ENCODE measurements at places on chromosomes 2 and 18.

DNA sequence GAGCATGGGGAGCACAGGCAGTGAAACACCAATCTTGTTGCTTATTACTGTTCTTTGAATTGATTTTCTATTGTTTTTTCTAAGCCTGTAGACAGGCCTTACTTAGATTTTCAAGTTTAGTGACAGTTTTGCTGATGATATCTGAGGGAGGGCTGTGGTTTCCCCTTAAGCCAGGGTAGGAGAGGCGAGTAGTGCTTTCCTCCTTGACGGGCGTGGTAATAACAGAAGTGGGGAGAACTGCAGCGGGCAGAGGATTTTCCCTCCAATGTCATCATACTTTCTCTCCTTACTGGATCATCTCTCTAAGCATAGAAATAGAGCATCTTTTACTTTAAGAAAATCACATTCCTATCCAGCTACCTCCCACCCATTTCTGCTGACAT, 314.4 kb downstream of the ALK start:
- no peak for DNase-seq

- no peak for DNase-seq
Measured at GRCh38 chr2:119350311-119350998, 16.2 kb downstream of the C2orf76 start.

- DNase-seq, result no peak
Measured at GRCh38 chr2:234640657-234641056, 143.8 kb upstream of the ARL4C start.

GRCh38 chr2:134783912-134784311, 54.5 kb upstream of the ACMSD start:
- DNase-seq, result no peak

- DNase-seq, result no peak
Measured at GRCh38 chr18:48917579-48918517, 32.9 kb downstream of the SMAD7 start.

DNA sequence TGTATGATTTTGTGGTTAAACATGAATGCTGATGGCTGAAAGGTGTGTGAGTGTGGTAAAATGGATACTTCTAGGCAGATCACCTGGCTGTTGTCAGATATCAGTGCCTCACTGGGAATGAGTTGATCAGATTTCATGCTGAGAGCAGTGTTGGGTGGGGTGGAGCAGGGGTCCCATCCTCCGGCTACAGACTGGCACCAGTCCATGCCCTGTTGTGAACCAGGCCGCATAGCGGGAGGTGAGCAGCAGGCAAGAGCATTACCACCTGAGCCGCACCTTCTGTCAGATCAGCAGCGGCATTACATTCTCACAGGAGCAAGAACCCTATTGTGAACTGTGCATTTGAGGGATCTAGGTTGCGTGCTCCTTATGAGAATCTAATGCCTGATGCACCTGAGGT, 78.7 kb downstream of the GLI2 start:
- DNase-seq, result no peak

DNA sequence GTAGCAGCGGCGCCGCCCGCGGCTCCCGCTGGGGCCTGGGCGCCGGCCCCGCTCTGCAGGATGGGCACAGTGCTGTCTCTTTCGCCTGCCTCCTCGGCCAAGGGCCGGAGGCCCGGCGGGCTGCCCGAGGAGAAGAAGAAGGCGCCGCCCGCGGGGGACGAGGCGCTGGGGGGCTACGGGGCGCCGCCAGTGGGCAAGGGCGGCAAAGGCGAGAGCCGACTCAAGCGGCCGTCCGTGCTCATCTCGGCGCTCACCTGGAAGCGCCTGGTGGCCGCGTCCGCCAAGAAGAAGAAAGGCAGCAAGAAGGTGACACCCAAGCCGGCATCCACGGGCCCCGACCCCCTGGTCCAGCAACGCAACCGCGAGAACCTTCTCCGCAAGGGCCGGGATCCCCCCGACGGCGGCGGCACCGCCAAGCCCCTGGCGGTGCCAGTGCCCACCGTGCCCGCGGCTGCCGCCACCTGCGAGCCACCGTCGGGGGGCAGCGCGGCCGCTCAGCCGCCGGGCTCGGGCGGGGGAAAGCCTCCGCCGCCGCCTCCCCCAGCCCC, 369 bp downstream of the CDK5R2 start:
- no peak for DNase-seq

GRCh38 chr2:96693286-96694200, 46.3 kb downstream of the LMAN2L start:
- no peak for DNase-seq

DNA sequence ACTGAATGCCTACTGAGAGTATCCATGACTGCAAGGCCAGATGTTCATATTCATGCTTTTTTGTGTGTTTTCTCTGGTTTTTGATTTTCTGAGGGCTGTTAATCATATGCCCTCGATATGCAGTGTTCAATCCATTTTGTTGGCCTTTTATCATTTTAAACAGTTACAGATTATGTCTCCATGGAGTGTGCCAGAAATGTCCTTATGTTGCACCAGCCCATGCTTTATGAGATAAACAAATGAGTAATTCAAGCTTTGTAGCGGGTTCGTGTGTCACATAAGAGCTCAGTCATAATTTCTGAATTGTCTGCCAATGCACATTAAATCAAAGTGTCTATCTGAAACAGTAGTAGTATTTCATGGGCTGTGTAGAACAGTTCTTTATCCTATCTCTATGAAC, 583.0 kb downstream of the THSD7B start:
- DNase-seq, result no peak

DNA sequence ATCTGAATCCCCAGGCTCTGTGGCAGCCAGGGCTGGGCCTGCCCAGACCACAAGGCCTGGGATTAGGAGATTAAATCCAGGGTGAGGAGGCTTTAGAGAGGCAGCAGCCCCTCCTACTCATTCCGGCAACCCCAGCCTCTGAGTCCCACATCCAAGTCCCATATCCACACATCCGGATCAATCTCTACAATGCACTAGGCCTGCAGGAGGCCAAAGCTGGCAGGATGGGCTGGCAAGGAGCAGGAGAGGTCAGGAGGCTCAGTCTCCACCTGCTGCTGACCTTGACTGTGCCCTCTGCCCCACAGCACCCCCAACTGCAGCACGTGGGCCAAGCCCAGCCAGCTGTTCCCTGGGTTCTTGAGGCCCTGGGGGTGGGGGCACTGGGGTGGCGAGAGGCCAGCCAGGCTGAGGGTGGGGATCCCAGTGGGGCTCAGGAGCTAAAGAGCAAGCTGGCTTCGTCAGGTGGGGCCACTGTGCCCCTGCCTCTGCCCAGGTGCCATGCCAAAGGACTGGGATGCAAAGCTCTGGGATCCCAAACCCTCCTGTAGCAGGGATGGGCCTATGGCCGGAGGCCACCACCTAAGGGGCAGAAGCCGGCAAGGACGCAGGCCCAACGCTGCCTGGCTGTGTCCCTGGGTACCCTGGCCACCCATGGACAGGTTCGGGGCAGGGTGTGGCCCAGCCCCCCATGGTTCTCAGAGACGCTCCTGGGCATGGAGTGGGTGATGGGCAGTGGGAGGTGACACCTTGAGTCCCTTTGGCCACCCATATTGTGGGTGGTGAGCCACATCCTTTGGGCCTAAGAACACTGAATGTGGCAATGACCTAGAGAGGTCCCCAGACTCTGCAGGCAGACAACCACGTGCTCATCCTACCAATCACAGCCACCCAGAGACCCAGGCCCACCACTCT, 3.2 kb downstream of the KIF1A start:
- no peak for DNase-seq

- no peak for DNase-seq
Measured at GRCh38 chr2:2273421-2273820, 57.7 kb downstream of the MYT1L start.

DNA sequence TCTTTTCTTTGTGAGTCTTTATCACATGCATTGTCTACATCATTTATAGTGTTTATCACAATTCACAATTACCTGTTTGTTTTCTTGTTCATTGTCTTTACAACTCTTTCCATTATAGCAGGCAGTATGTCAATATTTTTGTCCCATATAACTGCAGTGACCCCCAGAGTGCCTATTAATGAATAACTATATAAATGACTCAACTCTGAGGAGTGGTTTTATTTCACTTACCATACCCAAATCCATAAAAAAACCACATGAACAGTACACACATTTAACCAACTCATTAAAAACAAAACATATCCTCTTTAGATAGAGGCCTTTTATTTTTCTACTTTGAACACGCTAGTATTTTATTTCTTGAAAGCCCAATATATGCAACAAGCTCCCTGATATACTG, 1419.1 kb upstream of the NXPH2 start:
- DNase-seq, result no peak

DNA sequence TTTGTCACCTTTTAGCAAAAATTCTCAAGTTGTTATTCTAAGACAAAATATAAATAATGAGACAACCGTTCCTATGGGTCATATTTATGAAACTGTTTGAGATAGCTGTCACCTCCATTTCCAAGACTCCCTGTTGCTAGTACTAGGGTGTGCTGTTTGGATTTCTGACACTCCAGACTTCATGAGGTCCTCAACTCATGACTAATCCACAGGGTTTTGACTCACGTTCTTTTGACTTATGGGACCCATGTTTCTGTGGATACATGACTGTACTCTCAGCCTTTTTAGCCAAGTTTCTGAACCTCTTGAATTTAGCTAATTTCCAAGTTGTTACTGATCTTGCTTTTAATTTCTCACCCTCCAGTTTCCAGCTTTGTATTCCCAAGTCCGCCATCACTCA, 178.7 kb upstream of the FAM98A start:
- DNase-seq, result no peak

DNA sequence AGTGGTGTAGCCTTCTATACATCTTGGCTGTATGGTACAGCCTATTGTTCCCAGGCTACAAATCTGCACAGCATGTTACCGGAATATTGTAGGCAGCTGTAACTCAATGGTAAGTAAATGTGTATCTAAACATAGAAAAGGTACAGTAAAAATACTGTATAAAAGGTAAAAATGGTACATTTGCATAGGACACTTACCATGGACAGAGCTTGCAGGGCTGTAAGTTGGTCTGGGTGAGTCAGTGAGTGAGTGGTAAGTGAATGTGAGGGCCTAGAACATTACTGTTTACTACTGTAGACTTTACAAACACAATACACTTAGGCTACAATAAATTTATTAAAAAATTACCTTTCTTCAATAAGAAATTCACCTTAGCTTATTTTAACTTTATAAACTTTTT, 3.7 kb upstream of the MRPS9 start:
- no peak for DNase-seq

DNA sequence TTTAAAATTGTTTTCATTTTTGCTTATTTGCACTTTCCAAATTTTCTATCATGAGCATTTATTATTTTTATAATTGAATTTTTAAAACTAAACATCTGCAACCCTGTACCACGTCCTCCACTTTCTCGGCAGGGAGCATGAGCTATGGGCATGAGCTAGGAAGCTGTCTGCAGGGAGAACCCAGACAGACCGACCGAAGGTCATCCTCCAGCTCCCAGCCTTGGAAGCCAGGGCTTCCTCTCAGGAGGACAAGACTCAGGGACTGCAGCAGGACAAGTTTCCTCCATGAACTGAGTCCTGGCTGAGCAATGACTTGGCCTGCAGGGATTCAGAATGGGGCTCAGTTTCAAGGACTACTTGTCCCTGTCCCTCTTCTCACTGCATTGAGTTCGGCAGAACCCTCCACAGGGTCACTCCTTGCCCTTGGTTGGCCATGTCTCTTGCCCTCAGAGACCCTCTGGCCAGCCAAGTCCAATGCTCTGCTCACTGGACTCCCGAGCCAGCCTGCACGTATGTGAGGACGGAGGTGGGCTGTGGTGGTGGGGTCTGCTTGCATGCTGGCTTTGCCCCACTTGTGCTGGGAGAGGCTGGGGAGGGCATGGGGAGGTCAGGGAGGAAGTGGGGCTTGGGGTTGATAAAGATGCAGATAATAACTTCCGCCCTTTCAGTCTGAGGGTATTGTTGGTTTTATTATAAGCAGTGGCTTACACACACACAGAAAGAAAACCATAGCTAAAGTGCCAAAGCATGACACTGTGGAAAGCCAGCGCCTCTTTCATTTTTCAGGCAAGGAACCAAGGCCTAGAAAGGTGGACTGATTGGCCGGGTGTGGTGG, 6.6 kb downstream of the NMUR1 start:
- DNase-seq, result no peak

GRCh38 chr18:77098029-77098428, 34.6 kb downstream of the MBP start:
- DNase-seq, result no peak

DNA sequence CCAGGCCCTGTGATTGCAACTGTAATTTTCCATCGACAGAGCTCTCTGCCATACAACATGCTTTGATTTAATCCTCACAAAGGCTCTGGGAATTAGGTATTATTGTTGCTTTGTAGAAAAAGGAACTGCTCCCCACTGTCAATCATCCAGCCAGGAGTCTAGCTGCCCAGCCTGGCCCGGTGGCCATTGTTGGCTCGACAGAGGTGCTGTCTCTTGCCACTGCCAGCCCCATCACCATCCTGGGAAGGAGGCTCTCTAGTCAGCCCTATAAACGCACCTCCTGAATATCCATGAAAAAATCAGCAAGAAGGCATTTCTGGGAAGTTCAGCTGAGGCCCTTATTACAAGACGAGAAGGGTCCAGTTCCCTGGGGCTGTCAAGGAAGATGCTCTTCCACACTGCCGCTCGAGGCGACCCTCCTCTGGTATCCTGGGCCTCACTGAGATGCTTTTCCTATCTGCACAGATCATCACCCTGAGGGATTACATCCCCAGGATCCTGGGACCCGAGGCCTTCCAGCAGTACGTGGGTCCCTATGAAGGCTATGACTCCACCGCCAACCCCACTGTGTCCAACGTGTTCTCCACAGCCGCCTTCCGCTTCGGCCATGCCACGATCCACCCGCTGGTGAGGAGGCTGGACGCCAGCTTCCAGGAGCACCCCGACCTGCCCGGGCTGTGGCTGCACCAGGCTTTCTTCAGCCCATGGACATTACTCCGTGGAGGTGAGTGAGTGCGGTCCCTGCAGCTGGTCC, 71.0 kb downstream of the TPO start:
- DNase-seq, result no peak

- no peak for DNase-seq
Measured at GRCh38 chr2:191148791-191149190, 2.0 kb downstream of the STAT4 start.

DNA sequence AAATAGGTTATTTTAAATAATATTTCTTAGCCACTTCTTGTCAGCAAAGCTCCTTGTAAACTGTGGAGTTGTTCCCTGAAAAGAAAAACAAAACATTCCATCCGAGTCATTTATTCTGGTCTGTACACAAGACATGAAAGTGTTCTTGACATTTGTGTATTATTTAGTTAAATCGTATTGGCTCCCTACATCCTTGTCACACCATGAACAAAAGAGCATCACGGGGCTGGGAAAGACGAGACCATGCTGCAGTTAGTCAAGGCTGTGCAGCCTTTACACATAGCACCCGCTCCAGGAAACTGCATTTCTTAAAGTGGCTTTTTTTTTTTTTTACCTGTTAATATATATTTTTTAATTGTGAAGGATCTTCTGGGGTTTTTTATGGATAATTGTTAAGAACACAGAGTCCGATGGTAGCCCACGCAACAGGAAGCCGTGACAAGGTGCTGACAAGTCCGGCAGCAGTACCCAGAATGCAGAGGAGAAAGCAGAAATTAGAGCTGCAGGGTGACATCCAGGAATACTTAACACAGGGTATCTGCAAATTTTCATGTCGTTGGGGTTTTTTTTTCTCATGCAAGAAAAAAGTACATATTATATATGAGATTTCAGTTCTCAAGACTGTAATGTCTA, 588.4 kb downstream of the ARHGAP15 start:
- DNase-seq, result no peak

- no peak for DNase-seq
Measured at GRCh38 chr2:177897278-177897677, 175.3 kb downstream of the PDE11A start.

GRCh38 chr2:86821306-86821705, 30.6 kb upstream of the CD8A start:
- DNase-seq, result no peak
